AG09319 (cell line): ENCODE measurements at places on chromosomes 7 and 10.

DNA sequence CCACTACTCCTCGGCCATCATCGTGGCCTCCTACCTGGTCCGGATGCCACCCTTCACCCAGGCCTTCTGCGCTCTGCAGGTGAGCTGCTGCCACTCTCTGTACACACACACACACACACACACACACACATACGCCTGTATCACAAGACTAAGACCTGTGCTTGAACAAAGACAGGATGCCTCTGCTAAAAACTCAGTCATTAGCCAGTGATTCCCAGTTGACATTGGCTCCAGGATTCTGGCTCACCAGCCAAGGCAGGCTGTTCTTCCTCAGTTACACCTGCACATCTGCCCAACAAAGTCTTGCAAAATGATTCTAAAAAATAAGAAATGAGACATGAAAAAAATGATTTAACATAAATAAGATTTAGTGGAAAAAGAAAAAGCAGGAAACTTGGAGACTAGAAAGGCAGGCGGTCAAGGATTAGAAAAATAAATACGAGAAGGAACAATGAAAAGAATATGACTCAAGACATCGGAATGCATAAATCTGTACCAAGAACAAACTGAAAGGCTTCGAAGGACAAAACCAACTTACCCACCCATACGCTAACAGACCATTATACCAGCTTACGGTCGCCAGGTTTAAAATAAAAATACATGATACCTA, 7.4 kb upstream of the LRRC18 start:
- DNase-seq, result no peak

DNA sequence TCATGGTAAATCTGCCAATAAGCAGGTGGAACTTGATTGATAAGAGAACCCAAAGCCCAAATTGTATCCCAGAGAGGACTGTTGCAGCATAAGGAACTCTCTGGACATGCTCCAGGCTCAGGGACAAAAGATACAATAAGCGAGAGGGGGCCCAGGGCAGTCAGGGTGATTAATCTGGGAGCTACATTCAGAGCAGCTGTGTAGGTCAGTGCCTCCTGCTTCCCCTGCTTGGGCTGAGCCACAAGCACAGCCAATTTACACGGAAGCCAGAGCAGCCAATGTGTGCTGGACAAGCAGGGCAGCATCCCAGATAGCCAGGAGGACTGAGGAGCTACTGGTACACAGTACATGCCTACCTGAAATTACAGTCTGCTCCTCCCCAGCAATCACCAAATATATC, 24.2 kb downstream of the MYPN start:
- no peak for DNase-seq

- DNase-seq, result no peak
Observed at GRCh38 chr7:158345731-158346130, 241.9 kb downstream of the PTPRN2 start.

GRCh38 chr10:93753621-93754250, 4.0 kb upstream of the LGI1 start:
- no peak for DNase-seq

- no peak for DNase-seq
Observed at GRCh38 chr10:97780841-97781617, 9.2 kb upstream of the SFRP5 start.

- no peak for DNase-seq
Observed at GRCh38 chr10:124624895-124625294, 119.3 kb downstream of the FAM53B start.

- peak; percentile 60 for DNase-seq
Observed at GRCh38 chr10:31602541-31603234, 283.7 kb downstream of the ZEB1 start.

GRCh38 chr10:129057856-129058663, 409.0 kb upstream of the MGMT start:
- no peak for DNase-seq

- DNase-seq, result no peak
Observed at GRCh38 chr10:20354166-20354565, 537.9 kb downstream of the PLXDC2 start.

DNA sequence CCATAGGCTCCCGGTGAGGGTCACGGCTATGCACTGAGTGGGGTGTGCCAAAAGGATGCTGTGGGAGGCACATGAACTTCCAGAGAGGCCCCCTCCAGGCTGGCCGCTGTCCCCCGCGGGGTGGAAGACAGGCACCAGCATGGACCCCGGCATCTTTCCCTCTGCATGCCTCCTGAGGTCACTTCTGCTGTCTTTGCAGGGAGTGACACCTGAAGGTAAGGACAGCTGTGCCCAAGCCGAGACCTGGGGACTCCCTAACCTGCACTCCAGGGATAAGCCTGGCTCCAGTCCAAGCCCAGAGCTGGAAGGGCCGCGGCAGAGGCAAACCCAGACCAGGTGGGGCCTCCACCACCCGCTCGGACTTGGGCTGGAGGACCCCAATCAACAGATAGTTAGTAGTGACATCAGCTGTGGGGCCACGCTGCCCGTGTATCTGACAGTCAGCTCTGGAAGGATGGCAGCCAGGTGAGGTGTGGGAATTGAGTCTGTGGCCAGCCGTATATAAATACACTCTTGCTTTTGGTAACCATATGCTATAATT, 340.7 kb upstream of the MKI67 start:
- DNase-seq, result no peak
